Cortex of kidney (tissue), 1 donor: ENCODE measurements at places on chromosomes 2 and 18.

GRCh38 chr2:10712185-10712809, 9.1 kb upstream of the ATP6V1C2 start:
- no peak for DNase-seq

DNA sequence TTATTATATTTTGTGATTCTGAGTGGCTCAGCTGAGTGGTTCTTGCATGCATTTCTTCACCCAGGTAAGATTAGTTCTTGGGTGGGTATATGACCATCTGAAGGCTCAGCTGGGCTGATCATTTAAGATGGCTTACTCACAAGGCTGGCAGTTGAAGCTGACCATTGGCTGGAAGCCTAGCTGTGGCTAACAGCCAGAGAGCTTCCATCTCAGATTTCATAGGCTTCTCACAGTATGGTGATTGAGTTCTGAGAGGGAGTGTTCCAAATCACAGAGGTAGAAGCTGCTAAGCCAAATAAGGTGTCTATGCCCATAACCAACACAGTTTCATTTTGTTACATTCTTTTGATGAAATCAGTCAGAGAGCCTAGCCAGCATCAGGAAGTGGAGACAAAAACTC, 117.4 kb upstream of the RPRM start:
- no peak for DNase-seq

DNA sequence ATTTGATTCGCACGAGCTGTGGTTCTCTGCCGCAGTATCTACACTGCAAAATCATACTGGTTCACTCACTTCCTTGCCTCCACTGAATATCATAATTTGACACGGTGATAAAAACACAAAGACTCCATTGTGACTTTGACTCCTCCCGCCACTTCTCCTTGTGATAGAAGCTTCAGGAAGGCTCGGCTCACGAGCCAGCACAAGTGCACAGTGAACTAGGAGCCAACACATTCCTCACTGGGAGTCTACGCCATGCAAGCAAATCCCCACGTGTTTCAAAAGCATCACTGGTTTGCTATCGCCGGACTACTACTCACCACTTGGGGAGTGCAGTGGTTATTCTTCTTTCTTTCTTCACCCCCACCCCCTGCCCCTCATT, 293.3 kb upstream of the PARD3B start:
- no peak for DNase-seq

DNA sequence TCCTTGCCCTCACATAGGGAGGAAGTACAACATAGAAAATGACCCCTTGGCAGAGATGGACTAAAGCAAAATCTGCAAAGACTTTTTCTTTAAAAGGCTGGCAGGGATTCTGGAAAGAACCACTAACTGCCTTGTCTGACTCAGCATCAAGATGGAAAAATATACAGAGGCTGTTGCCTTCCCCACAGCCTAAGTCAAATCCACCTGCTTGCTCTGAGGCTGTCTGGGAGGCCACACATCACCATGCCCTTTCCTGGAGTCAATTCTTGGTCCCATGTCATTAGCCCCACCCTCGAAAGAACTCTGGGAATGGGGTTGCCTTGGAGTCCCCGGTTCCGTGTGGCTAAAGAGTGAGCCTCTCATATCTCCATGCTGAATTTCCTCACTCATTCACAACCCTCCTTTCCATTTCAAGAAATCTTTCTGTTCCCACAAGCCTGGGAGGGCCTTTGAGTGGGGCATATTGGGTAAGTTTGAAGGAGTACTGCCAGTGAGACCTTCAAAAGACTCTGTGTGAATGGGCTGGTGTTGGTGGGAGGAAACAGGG, 39.4 kb downstream of the BMP10 start:
- no peak for DNase-seq

DNA sequence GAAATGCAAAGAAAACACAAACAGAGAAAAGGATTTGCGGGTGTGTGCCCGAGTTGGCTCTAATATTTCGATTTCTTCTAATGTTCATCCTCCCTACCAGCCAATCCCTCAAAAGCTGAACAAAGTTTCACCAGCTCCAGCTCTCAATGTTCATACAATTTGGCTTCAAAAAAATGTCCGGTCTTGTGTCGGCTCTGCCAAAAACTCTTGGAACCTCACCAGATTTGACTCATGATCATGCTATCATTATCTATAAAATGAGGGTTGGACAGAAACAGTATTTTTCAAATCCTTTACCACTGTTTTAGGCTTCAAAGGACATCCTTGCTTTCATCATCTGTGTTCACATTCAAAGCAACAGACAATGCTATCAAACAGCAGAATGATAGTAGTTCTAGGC, 88.2 kb downstream of the CRACDL start:
- no peak for DNase-seq

- no peak for DNase-seq
Measured at GRCh38 chr2:203418271-203418670, 90.1 kb downstream of the ABI2 start.
